Activated CD4-positive, CD25-positive, alpha-beta regulatory T cell treated with anti-CD3 and anti-CD28 coated beads, Interleukin-2, amount 50 U/mL, for 24 hours (primary cell): ENCODE measurements at places on chromosomes 1 and 21.

GRCh38 chr1:171532520-171532919, 47.2 kb downstream of the PRRC2C start:
- no peak for ATAC-seq

GRCh38 chr1:84998642-84999280, 1.8 kb upstream of the MCOLN2 start:
- peak; percentile 40 for ATAC-seq

DNA sequence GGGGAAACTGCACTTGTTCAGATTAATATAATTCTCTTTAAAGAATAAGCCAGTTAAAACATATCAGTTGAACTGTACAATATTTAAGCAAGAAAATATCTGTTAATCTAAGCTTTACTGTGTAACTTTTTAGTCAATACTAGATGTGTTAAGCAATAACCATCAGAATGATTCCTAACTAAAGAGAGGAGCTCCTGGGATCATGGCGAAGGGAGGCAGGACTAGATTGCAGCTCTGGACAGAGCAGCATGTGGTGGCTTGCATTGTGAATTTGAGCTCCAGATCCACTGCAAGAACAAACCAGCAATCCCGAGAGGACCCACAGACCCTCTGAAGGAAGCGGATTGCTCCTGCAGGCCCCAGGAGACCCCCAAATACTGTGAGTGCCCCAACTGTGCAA, 21.9 kb downstream of the LYST start:
- ATAC-seq = no peak

DNA sequence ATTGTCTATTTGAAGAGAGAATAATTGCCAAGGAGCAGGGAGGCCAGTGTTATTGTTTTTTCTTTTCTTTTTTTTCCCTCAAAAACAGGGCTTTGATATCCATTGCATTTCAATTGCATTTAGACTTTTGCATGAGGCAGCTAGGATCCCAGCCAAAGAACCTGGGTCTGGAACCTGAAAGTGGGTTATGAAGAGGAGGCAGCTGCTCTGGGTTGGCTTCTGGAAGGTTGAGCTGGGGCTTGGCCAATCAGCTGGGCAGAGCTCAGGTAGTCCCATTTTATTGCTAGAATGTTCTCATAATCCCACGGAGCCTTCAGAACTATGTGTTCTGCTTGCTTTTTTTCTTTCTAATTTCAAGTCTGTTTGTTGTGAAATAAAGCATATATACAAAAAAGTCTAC, 218.9 kb downstream of the CAMTA1 start:
- ATAC-seq = no peak

GRCh38 chr1:185661971-185662370, 72.2 kb upstream of the HMCN1 start:
- no peak for ATAC-seq

DNA sequence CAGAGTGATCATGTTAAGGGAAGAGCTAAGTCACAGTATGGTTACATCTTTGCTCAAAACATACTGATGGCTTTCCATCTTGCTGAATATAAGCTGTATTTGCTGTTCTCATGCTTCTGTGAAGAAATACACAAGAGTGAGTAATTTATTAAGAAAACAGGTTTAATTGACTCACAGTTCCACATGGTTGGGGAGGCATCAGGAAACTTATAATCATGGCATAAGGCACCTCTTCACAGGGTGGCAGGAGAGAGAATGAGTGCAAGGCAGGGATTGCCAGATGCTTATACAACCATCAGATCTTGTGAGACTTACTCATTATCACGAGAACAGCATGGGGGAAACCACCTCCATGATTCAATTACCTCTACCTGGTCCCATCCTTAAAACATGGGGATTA, 24.4 kb upstream of the RGS5 start:
- no peak for ATAC-seq

GRCh38 chr1:163068716-163069115, 445 bp upstream of the RGS4 start:
- no peak for ATAC-seq

GRCh38 chr1:36223381-36223995, 755 bp upstream of the THRAP3 start:
- peak; percentile 15 for ATAC-seq

DNA sequence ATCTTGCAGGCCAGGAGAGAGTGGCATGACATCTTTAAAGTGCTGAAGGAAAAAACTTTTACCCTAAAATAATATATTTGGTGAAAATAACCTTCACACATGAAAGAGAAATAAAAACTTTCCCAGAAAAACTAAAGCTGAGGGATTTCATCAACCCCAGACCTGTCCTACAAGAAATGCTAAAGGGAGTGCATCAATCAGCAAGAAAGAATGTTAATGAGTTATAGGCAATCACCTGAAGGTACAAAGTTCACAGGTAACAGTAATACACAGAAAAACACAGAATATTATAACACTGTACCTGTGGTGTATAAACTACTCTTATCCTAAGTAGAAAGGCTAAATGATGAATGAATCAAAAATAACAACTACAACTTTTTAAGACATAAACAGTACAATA, 249.2 kb upstream of the PKN2 start:
- ATAC-seq = no peak

DNA sequence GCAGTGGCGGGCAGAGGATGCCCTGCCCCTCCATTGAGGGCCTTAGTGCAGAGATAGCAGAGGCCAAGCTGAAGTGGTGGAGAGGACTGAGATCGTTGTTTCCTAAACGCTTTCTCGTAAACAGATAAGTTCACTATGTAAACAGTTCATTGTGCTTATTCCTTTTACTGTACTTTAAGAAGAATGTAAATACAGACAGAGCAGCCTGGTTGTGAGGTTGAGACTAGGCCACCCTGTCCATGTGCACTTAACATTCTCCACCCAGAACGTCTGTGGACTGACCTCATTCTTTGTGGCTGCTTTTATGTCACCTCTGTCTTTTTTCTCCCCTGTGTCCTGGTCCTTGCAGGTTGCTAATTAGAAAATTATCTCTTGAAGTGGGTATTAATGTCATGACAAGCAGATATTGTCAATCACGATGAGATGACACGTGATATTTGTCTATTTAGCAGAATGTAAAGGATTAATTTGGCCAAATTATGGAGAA, 8.5 kb downstream of the CENPS start:
- no peak for ATAC-seq

DNA sequence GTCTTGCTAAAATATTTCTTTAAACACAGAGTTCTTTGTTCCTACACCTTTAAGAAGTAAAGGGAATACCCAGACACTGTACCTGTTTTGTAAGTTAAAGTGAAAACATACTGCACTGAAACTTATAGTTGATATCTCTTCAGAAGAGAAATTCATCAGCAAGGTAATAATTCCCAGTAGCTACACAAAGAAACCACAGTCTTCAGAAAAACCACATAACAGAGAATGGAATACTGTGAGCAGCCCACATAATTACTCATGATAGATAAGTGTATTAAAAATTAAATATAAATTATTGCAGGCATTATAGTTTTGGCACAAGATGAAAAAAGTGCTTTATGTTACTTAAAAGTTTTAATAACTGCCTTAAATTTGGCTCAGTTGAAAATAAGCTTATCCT, 276.6 kb downstream of the SETD4 start:
- no peak for ATAC-seq

DNA sequence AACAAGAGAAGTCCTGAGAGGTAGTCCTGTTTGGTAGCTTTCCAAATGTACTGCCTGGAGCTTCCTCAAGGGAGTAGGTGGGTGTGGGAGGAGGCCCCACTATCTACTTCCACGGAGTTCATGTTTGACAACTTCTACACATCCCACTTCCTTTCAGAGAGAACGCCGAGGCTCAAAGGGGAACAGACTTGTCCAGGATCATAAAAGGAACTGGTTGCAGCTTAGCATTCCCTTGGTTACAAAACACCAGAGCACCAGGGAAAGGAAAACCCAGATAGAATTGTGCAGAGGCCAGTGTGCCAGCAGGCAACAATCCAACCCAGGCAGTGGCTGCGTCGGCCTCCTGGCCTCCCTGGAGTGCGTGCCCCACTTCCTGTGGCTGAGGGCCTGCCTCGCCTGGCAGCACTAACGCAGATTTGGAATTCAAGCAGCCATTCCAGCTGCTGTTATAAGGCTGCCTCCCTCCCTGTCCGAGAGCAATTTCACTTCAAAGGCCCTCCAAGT, 4.2 kb upstream of the RAP1GAP start:
- no peak for ATAC-seq

DNA sequence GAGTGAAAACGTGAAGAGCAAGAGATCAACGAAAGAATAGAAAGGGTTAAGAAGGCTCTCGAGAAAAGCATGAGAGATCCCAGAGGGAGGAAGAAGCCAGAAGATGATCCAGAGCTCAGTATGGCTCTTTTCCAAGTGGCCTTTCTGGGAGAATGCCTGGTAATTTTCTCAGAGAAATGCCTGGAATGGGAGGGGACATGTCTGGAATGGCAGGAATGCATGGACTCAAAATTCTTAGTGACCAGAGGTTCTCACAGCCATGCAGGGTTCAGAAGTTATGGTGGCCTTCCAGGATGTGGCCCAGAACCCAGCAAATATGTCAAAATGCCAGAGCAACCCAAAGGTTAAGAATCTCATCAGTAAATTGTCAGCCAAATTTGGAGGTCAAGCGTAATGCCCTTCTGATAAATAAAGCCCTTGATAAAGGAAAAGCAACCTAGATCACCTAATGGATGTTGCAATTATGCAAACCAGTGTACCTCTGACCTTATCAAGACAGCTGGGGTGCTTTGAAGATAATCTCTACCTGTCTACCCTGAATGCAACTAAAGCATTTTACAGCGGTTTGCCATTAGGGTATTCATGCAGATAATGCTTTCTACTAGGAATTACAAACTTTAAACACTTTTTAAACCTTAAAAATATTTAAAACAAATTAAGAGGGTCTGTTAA, 53.1 kb downstream of the NBPF6 start:
- no peak for ATAC-seq

GRCh38 chr1:30929135-30929889, 20.8 kb upstream of the SDC3 start:
- ATAC-seq = peak; percentile 55

GRCh38 chr1:169724168-169724567, 9.7 kb downstream of the SELE start:
- no peak for ATAC-seq

GRCh38 chr21:43983390-43983789, 28.7 kb upstream of the TRAPPC10 start:
- no peak for ATAC-seq

GRCh38 chr21:34724857-34725195, 56.0 kb downstream of the CLIC6 start:
- ATAC-seq = no peak

DNA sequence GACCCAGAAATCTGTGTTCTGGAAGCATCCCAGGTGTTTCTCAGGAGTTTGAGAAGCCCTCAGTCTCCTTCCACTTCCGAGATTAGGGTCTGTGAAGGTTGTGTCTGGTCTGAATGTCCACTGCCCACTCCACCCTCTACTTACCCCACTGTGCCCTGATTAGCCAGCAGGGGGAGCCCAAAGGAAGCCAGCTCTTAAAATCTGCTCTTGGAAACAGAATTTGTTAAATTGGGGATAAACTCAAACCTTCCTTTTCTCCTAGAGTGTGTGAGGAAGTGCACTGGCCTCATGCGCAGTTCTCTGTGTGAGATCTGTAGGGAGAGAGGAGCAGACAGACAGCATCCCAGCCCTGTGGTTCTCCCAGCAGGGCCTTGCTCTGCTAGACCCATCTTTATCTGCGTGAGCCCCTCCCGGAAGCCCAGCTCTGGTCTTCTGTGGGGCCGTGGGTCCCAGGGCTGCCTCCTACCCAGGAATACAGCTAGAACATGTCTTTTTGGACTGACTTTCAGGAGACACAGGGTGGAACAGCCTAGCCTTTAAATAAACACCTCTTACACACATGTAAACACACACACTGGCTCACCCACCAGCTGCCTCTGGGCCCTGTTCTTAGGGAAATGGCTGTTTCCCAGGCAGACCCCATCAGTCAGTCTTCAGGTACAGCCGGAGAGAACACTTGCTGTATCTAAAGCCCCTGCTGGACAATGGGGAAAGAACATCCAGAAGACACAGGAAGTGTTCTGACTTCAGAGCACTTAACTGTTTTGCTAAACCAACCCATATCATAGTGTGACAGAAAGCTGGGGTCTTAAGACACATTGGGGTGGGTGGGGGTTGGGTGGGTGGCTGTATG, 52.2 kb downstream of the SMYD2 start:
- no peak for ATAC-seq

DNA sequence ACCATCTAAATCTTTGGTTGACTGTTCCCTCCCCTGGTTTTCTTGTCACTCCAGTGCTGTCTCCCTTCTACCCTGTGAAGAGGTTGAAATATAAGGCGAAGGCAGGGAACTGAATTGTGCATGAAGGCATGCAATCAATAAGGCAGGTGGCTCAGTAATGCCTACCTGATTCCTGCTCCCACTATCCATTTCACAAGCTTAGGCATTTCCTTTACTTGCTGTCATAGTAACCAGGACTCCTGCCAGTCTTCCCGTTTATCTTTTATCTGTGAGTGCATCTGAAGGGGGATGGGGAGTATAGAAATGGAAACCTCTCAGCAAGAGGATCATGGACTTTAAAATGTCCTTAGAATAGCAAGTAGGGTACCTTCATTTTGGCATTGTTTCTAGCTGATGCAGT, 40.5 kb downstream of the MRPS6 start:
- ATAC-seq = no peak

DNA sequence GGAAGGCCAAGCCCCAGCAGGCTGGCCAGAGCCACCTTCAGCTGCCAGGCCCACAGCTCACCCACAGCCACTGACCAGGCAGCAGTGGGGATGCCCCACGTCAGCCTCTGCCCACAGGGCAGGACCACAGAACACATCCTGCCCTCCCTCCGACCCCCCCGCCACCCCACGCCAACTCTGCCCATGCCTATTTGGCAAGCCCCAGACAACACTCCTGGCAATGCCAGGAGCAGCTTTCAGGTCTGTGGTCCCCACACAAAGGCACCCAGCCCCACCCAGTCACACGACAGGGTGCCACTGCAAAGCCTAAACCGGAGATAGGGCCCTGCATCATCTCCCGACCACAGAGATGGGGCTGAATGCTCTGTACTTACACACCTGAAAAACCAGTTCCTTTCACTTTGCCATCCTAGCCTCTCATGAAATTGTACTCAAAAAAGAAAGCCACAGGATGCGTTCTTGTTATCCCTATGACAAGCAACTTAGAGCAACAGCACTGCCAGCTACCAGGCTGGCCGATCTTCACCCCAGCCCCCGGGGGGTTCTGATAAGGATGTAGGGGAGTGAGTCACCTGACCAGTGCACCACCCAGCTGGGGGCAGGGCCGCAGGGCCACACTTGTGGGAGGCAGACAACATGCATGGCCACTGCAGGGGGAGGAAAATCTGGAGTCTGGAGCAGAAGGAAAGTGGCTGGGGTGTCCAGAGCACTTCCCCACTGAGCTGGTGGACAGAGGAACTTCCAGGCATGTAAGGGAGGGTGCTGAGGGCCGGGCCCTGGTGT, 36.2 kb downstream of the UBE2G2 start:
- ATAC-seq = peak; percentile 27

GRCh38 chr1:26900001-26900814, at the start of gene GPATCH3:
TSS of gene GPATCH3 (minus strand) at chr1:26900467. CDS start at chr1:26900442, 25 bp downstream.
- ATAC-seq = peak; percentile 90

- ATAC-seq = no peak
Observed at GRCh38 chr21:38340131-38340530, 83.3 kb downstream of the KCNJ15 start.

GRCh38 chr1:31567956-31568570, 8.3 kb upstream of the TINAGL1 start:
- no peak for ATAC-seq
